ENCODE measurements at places on chromosomes 1 and 21.

DNA sequence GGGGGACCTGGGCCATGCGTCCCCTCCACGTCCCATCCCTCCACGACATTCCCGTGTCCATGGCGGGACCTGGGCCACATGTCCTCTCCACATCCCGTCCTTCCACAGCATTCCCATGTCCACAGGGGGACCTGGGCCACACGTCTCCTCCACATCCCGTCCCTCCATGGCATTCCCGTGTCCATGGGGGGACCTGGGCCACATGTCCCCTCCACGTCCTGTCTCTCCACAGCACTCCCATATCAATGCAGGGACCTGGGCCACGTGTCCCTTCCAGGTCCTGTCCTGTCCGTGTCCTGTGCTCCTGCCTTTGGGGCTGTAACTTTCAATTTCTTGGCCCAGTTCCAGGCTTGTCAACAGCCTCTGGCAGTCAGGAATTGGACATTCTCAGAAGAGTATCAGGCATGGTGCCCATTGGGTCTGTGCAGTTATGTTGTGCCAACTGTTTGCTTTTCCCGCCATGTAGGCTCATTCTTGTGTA, 47.1 kb downstream of the WNT9A start:
- no peak for DNase-seq

- no peak for DNase-seq
These were observed 1409.0 kb downstream of the PLA2G4A start for GRCh38 chr1:188237573-188238348.

DNA sequence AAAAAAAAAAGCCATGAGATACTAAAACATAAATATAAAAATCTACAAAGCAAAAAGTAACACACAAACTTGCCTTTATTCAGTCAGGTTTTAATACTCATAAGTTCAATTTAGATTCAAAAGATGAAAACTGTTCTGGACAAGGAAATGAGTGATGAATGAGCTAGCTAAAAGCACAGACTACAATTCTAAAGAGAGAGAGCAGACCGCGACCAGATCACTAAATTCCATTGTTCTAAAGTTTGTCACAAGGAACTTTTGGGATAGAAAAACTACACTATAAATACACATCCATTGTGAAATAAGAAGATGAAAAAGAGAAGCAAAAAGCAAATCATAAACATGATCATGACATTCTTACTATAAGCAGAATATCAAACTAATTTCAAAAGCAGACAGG, 1.7 kb downstream of the ODF2L start:
- no peak for DNase-seq

DNA sequence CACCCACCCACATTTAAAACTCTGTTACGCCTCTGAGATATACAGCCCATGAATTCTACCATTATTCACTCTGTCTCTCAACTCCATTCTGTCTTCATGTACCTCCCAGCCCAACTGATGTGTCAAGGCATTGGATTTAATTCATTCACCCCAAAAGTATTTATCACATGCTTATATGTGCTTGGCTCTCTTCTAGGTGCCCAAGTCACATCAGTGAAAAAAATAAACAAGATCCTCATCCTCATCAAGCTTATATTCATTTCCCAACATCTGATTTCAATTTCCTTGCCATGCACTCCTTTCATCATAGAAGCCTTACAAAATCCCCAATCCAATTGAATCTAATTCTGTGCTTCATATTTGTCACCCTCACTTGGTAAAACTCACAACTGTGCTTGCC, 967.6 kb downstream of the LTN1 start:
- no peak for DNase-seq

GRCh38 chr1:224343679-224344078, 13.0 kb upstream of the CNIH4 start:
- DNase-seq = no peak

GRCh38 chr1:5646486-5647149, 345.6 kb downstream of the NPHP4 start:
- DNase-seq = no peak

DNA sequence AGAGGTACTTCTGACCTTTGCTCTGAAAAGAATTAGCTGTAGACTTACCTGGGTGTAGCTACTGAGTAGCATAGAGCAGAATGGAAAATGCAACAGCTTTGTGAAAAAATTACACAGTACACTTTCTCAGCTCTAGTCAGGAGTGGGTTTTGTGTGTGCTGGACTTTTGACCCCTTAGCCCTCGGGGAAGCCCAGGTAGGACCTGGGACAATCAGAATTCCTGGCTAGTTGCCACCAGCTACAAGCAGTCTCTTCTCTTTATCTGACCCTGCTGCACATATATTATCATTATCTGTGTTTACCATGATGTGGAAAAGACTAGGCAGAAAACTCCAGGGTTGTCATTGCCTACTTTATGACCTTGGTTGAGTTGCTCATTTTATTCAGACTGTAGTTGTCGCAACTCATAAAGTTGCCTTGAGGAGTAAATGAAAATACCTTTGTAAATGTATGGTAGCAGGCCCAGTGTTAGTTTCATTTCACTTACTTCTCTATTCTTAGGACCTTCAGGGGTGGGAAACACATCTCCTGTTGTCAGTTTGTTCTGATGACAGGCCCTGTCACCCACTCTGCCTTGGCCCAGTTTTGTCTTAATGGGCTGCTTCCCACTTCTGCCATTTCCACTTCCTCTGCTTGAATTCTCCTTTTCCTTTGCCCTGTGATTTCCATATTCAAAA, 5.4 kb downstream of the NEK7 start:
- DNase-seq = peak; percentile 55

DNA sequence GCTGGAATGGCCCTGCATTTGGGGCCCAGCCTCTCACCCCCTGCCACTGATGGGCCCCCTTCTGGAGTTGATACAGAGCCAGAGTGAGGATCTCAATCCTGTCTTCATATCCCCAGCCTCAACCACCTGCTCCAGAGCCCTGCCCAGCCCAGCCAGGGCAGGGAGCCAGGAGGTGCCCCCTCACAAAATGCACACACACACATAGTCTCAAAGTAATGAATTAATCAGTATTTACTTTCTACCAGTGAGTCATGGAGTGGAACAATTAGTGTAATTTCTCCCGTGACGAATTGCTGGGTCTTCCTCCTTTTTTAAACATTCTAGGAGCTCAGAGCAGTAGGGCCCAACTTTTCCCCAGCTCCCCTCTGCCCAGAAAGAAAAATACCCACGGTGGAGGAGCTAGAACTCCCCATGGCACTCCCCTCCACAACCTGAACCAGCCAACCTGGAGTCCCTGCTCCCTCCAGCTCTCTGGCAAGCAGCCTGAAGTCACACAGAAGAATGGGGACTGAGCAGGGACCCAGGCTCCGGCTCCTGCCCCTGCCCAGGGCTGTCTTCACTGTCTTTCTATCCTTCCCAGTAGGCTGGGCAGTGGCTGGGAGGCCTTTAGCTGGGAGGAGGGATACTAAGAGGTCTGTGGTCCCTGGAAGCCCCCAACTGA, 29.3 kb downstream of the SDC3 start:
- no peak for DNase-seq

GRCh38 chr1:21237446-21238088, 52.7 kb downstream of the ECE1 start:
- peak; percentile 66 for DNase-seq

DNA sequence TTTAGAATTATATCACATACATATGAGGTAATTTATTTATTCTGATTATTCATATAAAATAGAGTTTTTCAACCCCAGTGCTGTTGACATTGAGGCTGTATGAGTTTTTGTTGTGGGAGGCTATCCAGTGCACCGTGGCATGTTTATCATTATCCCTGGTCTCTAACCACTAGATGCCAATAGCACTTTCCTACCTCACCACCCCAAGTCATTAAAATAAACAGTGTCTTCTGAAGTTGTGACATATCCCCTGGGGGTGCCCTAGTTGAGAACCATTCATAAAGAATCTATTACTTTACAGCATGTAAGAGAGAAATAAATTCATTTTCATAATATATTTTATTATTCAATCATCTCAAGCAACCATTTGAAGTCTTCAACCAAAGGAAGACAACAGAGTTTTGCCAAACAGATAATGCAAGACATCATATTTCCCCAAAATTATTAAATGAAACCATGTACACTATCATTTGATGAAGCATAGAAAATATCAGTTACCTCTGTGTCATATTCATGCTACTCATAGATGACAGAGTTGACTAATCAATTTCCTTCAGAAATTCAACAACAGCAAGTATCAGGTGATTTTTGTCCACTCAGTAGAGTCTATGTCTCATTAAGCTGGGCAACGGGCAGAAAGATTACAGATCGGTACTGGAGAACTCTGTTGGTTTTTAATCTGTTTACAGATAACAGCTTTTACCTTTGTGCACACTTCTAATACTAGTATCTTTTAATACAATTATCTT, 39.5 kb upstream of the RGS1 start:
- DNase-seq = no peak

GRCh38 chr21:45076245-45076711, 1.9 kb downstream of the ADARB1 start:
- DNase-seq = no peak

GRCh38 chr1:231395998-231396390, 26.1 kb downstream of the EGLN1 start:
- no peak for DNase-seq

Data from hematopoietic multipotent progenitor cell treated with erythropoietin and hydrocortisone succinate and interleukin-3 and kit ligand, for 17 days (in vitro differentiated cells).